ENCODE measurements at places on chromosomes 7 and 10. TPM values are rescaled to one million over a fixed set of nuclear protein-coding genes. Genes with fewer than 3 reads are reported as not detected.

- no peak for DNase-seq
These were observed 16.6 kb upstream of the ARPC1B start for GRCh38 chr7:99357701-99358490.

GRCh38 chr10:58641708-58642107 lies 129.0 kb downstream of the BICC1 start:
- no peak for DNase-seq

DNA sequence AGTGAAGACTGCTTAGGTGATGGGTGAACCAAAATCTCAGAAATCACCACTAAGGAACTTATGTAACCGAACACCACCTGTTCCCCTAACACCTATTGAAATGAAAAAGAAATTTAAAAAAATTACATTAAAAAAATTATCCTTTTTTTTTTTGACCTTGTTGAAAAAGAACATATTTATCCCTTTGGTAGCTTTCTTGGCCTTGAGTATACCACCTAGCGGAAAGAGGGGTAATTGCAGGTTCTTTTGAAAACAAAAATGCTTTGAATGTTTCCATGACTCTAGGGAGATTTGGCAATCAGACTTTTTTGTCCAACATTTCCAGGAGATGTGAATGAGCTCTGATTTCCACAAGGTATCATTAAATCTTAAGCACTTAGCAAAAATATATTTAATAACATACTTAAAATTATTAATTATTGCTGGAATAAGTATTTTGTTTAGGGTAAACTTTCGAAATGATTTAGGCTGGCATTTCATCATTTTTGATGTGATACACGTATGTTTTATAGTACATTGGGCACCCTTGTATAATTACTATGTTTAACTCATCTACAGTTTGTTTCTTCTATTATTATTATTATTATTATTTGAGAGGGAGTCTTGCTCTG lies 47.0 kb upstream of the ELMO1 start:
- DNase-seq, result no peak

GRCh38 chr7:99201027-99201426 lies 6.9 kb downstream of the KPNA7 start:
- DNase-seq, result no peak

Gene MMP21
- not detected for total RNA-seq

DNA sequence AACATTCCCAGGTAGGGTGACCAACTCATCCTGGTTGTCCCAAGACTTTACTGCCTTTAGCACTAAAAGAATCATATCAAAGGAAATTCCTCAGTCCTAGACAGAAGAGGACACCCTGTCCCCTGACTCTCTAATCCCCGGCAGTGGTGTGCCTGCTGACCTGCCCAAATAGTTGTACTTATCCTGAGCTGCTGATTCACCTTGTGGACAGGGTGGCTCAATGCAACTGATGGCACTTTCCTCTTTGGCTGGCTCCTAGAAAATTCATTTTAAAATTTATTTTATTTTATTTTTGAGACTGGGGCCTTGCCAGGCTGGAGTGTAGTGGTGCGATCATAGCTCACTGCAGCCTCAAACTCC lies 111.7 kb downstream of the JCAD start:
- no peak for DNase-seq

- no peak for DNase-seq
These were observed 2.7 kb downstream of the ANKRD16 start for GRCh38 chr10:5887029-5887428.

DNA sequence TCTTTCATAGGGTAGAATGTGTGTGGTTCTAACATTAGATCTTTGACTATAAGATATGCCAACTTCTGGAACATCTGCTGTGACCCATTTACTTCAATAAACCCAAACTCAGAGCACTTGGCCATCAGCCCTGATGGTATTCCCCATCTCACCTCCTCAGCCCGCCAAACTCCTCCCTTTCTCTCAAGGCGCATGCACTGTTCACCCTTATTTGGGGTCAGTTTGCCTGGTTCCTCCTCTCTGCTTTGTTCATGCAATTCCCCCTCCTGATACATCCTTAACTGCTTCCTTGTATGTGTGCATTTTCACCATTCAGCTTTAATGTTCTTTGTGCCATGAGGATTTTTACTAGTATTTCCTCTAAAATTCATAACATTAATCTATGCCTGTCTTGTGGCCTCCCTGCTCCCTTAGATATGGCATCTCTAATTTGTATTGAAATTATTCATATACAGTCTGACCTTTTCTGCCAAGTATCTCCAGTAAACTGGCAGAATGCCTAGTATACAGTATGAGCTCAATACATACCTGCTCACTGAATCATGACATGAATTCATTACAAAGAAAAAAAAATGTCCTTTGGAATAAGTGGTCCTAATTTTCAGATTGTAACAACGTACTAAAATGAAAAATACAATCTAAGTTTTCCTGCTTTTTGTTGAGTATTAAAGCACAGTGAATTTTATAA lies 336.8 kb upstream of the IGFBP3 start:
- DNase-seq, result no peak

Gene MRM2
- 31.7 TPM for total RNA-seq

Gene OR13A1
- total RNA-seq, result not detected

- peak; percentile 10 for DNase-seq
These were observed 4.0 kb downstream of the ITGB1 start for GRCh38 chr10:32954080-32954479.

Gene GNAT3
- total RNA-seq, result not detected

Gene MKX
- 1.0 TPM for total RNA-seq

DNA sequence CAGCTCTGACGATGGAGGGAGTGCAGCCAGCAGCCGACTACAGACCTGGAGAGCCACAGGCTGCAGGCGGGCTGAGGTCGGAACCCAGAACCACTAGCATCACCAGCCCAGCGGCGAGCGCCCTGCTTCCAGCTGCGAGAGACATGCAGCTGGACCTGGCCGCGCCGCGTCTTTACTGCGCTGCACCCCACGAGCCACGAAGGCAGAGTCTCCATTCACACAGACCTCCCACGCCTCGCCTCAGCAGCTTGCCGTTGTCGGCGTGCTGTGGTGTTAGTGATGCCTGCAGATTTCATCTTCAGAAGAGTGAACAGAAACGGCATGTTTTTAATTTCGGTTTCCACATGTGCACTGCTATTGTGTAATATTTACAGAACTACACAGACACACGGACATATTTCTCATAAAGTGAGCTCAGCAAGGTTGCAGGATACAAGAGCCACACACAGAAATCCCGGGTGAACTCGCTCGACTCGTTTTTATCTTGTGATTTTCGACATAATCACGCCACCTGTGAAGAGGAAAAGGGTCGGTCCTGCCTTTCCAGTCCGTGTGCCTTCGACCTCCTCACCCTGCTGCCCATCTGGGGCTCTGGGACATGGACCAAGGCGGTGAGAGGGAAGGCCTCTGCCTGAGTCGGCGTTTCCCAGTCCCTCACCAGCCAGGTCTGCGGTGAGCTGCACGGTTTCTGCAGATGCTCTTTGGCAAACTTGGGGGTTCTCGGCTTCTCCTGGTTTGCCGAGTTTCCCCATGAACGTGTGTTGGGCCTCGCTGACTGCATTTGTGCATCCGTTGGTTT lies 252.2 kb downstream of the ELFN1 start:
- peak; percentile 61 for DNase-seq

DNA sequence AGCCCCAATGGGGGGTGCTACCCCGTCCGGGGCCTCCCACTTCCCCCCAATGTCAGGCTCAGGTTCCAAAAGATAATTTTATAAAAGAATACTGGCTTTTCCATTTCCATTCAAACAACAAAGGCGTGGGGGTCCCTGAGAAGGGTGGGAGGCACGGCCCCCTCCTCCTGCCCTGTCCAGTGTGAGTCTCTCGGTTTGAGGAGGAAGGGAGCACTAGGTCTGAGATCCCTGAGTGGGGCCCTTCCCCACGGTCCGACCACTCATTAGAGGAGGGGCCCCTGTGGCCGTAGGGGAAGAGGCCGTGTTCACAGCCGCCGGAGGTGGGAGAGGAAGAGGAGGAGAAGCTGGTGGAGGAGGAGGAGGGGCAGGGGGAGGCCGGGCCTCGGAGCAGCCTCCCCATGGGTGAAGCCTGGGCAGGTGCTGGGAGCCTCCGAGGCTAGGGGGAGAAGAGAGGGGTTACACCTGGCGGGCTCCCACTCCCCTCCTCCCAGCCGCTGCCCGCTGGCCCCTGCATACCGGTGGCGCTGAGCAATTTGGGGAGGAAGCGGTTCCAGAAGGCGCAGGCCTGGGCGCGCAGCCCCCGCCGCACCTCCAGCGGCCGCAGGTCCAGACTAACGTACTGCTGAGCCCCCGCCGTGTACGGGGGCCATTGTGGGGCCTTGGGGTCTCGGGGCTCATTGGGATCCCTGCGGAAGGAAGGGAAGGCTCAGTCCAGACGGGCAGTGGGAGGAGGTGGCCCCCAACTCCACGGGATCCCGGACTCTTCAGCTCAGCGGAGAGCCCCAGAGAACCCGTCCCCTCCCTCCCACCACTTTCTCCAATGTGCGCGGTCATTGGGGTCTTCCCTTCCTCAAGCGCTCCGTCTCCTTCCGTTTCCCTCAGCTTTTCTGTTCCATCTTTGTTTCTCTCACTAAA lies 1.4 kb upstream of the UFSP1 start:
- DNase-seq, result no peak

Gene MCM10
- 30.6 TPM for total RNA-seq

Gene ARHGEF35
- total RNA-seq, result 7.4 TPM

GRCh38 chr10:101226491-101227428 lies 2.5 kb downstream of the LBX1 start:
- DNase-seq, result no peak
